GM23248 (cell line): ENCODE measurements at places on chromosomes 7 and 10.

- DNase-seq, result no peak
Observed at GRCh38 chr10:30037620-30038336, 21.6 kb downstream of the JCAD start.

DNA sequence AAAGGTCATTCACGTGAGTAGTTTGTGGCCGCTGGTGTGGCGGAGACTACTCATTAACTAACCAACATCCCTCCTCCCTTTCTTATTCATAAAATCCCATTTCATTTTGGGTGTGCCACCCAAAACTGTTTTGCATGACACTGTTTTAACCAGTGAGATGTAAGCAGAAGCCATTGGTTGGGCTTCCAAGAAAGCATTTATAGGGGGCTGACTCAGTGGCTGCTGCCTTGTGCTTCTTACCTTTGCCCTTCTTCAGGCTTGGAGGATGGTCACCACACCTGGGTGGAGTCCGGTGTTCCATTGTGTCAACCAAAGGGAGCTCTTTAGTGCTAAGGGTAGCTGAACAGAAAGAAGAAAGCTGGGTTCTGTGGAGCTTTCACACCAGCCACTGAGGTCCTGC lies 37.2 kb upstream of the EPC1 start:
- DNase-seq, result no peak

GRCh38 chr7:114242992-114243507 lies 171.6 kb upstream of the FOXP2 start:
- DNase-seq, result peak; percentile 12

DNA sequence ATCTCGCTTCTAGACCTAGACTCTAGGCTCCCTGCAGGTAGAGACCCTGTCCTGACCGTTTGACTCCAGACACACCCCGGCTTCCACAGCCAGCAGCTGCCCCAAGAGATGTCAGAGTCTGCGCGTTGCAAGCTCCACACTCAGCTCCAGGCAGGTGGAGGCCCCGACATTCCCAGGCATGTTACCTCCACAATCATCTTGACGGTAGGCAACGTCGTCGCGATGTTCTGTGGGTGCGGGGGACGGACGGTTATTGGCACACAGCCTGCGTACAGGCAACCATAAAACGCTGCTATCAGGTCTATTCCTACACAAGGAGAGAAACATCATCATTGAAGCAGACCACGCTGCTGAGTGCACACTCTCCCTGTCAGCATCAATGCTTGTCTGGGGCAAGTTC lies 213.2 kb downstream of the ZMYND11 start:
- DNase-seq, result no peak

GRCh38 chr10:97169063-97169462 lies 16.7 kb downstream of the SLIT1 start:
- DNase-seq, result no peak

DNA sequence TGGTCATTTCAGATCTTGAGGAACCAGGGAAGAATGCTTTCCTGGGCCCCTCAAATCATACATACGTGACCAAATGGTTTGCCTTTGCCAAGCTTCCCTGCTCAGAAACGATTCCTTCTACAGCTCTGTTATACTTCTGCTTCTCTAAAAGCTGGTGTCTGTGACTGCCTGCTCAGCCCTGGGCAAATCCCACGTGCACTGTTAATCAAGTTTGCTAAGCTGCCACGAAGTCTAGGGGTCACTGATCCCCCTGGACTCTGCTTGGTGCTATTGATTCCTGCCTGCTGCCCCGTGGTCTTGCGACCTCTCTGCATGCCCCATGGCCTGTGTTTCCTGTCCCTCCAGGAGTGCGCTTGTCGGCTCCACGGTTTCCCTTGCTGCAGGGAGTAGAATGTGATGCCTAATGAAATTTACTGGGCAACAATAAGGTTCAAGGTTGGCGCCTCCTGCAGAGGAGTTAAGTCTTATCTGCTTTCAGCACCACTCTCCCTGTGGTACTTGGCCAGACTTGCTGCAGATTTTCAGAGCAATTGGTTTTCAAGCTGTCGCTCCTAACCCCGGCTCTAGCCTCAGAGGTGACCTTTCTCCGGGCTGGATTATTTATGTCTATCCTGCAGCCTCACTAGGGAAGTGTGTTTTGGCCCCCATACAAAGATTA lies 201.6 kb upstream of the FZD8 start:
- DNase-seq, result no peak

- DNase-seq, result no peak
Observed at GRCh38 chr7:2776401-2776800, 67.7 kb downstream of the GNA12 start.

DNA sequence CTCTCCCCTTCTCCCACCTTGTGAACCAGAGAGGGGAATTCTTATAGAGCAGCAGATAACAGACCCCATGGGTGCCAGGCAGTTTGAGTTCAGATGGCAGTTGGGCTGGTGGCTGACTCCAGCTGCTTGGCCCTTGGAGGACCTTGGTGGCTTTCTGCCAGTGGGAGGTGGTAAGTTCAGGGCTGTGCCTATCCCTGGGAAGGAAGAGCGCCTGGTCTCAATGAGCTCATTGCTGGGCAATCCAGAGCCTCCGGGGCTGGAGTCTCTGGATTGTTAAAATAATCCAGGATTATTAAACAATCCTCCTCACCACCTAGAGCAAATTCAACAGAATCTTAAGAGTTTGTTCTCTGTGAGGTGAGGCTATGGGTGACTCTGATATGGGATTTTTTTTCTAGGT lies 105.2 kb downstream of the FANK1 start:
- DNase-seq, result peak; percentile 50

DNA sequence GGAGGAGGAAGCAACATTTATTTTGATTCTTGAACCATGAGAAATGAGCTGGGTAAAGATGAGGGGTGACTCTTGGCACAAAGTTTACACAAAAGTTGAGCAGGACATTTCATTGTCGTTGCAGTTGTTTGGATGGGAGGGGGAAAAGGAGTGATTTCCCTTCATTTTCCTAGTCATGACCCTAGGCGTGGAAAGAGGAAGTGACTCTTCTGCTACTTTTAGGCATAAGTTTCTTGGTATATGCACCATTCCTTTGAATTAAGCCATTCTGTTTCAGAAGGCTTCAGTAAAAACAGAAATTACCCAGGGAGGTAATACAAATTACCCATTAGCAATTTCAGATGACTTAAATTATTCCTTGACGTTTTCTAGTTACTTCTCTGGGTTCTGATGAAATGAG lies 113.9 kb upstream of the FAM171A1 start:
- DNase-seq, result no peak

GRCh38 chr7:26306790-26307189 lies 15.1 kb downstream of the SNX10 start:
- DNase-seq, result no peak

DNA sequence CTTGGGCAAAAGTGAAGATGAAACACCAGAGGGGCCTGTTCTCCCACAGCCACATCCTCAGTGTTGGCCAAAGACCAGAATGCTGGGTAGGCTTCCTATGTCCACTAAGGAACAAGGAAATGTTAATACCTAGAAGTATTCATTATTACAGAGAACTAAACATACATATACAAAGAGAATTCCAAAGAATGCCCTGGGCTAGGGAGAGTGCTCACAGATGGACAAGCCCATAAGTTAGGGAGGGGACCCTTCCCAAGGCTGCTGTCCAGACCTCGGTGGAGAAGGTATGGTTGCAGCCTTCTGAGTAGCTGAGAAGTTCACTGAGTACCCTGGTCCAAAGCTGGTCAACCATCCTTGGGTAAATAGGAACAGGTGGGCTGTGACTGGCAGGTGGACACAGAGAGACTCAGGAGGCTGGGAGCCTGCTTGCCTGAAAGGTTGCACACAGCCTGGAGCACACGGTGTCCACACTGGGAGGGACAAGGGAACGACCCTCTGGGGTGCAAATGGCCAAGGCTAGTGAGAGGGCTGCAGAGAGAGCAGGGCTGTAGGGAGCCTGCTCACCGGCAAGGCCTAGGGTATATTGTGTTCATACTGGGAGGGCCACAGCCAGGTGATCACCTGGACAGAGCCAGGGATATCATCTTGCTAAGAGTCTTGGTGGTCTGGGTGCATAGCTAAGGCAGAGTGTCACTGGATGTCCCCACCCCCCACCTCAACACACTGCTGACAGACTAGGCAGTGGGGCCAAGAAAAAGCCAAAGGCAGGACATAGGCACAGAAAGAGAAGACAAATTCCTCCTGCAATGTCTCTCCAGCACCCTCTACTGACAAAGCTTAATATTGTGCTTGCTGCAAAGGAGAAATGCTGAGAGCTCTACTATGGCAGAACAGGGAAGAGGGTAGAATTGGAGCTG lies 40.3 kb downstream of the CPVL start:
- DNase-seq, result peak; percentile 77

GRCh38 chr7:151497306-151497871 lies 22.3 kb downstream of the RHEB start:
- no peak for DNase-seq

DNA sequence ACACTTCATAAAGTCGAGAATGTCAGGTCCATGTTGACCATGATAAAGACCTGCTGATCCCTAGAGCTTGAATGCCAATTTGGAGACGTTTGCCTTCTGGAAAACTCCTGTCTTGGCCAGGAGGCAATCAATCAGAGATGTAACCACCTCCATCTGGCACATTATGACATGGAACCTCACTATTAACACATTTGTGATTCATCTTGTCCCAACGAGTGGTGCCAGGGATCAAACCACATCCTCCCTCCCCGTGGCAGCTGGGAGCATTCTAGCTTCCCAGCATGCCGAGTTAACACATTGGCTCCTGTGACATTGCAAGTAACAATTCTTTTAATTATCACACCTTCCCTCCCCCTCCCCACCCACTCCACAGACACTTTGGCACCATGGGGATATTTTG lies 84.0 kb upstream of the PPP1R17 start:
- peak; percentile 16 for DNase-seq

DNA sequence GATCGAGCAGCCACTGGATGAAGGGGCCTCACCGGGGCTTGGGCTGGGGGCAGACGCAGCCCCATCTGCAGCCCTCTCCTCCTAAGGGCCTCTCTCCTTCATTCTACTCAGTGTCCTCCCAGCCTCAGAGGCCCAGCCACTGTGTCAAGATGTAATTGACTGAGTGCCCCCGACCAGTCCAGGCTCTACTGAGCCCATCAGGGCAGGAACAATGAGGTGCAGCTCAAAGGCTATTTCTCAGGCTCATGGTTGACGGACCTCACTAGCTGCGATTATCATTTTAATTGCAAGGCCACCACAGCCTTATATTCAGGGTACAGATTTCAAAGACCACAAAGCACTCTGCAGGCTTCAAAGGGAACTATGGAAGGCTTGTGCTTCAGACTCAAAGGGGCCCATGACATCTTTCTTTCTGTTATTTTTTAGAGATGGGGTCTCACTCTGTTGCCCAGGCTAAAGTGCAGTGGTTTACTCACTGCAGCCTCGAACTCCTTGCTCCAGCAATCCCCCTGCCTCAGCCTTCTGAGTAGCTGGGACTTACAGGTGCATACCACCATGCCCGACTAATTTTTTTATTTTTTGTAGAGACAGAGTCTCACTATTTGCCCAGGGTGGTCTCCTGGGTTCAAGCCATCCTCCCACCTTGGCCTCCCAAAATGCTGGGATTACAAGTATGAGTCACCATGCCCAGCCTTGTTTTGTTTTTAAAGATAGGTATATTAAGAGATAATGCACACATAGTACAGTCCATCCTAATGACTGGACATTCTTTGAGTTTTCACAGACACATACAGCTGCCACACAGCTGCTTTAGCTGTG lies 23.7 kb downstream of the SLC29A3 start:
- DNase-seq, result peak; percentile 24

- DNase-seq, result no peak
Observed at GRCh38 chr7:3430588-3430987, 129.5 kb downstream of the SDK1 start.

DNA sequence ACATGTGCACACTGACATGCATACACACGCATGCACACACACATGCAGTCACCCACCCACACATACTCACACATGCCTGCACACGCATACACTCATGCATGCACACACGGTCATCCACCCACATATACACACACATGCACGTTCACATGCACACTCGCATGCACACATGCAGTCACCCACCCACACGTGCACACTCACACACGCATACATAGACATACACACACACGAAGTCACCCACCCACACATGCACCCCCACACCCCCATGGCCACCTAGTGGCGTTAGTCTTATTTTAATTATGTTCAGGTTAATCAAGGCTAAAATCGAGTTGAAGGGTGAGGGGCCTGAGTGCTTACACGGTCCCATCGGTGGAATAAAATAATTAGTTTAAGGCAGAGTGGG lies 96.8 kb downstream of the DNAJB6 start:
- no peak for DNase-seq

DNA sequence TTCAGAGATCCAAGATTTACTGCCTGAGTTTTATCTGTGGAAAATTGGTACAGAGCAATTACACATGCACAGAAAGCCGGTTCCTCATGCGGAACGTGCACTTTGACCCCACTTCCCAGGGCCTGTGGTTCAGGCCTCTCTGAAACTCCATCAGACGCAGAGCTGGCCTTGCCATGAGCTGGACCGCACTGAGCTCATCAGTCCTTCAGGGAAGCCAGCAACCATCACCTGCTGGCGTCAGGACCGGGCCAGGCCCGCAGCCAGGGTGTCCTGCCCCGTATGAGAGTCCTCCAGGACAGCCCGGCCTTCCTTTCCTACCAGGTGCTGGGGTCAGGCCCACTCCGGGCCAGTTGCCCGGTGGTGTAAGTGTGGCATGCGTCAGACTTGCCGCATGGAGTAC lies 446.5 kb upstream of the FOXK1 start:
- DNase-seq, result no peak

GRCh38 chr7:5435291-5436002 lies 11.8 kb upstream of the TNRC18 start:
- no peak for DNase-seq

DNA sequence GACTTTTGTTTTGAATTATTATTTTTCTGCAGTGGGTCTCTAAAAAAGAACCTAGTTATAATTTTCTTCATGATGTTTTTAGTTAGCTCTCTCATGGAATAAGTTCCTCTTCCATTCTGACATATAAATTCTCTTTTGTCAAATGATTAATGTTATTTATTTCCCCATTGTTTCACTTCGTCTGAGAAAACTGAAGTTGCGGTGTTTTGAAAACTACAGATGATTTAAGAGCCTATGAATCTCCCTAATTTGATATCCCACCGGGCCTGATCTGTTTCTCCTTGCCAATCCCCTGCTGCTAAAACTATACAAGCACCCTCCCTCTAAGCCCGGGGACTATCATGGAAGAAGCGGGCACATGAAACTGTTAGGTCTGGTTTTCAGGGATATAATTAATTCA lies 41.4 kb downstream of the HTR7 start:
- DNase-seq, result no peak

DNA sequence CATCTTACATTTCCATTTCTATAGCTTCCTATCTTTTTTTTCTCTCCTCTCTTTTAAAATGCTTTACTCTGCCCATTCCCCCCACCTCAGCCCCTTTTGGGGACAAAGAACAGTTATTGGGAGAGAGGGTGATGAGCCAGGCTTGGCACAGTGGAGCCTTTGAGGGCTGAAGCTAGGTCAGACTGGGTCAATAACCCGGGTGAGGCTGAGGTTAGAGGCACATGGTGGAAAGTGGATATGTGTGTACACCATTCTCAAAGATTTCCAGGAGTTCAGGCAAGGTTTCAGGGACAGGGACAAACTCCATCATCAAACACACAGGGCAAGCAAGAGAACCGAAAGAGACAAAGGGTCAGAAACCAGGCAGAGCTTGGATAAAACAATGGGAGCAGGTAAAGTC lies 11.5 kb downstream of the ABCB4 start:
- DNase-seq, result no peak
